ENCODE measurements at places on chromosomes 7 and 10.

GRCh38 chr10:84335516-84335915 is 7.1 kb downstream of the CCSER2 start:
- DNase-seq = no peak

DNA sequence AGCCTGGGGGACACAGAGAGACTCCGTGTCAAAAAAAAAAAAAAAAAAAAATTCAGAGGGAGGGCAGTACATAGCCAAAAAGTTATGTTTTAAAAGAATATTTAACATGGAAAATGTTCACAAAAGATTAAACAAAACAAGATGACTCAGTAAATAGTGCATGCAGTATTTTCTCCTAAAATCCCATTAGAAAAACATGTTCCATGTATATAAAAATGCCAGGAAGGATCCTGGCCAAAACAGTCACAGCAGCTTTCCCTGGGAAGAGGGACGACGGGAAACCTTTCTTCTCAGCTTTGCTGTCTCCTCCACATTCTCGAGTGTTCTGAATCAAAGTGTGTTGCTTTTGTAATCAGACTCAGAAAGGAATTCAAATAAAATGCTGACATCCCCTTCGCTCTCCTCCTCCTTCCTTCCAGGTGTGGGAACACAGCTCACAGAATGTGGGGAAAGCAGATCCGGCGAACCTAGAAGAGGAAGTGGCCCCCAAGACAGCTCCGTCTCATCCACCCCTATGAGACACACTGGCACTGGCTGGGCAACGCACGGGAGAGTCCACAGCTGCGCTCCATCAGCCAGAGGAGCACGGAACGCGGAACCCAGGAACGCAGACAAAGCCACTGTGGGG is 139.4 kb downstream of the MAD1L1 start:
- DNase-seq = no peak

GRCh38 chr7:102079140-102080018 is 207.3 kb upstream of the SH2B2 start:
- no peak for DNase-seq

DNA sequence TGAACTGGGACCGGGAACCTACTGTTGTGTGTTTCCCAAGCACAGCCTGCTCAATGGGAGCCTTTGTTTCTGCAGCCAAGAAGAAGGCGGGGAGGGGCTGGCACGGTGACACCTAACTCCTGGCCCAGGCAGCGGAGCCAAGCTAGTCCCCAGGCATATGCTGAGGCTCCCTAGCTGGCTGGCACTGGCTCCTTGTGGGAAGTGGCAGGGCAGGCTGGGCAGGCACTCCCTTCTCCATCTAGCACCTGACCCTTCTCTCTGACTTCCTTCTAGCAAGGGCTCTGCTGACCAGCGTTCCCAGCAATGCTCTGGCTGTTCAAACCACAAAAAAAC is 325.0 kb downstream of the PLXNA4 start:
- no peak for DNase-seq

GRCh38 chr7:105779856-105780780 is 96.3 kb downstream of the ATXN7L1 start:
- DNase-seq = no peak

DNA sequence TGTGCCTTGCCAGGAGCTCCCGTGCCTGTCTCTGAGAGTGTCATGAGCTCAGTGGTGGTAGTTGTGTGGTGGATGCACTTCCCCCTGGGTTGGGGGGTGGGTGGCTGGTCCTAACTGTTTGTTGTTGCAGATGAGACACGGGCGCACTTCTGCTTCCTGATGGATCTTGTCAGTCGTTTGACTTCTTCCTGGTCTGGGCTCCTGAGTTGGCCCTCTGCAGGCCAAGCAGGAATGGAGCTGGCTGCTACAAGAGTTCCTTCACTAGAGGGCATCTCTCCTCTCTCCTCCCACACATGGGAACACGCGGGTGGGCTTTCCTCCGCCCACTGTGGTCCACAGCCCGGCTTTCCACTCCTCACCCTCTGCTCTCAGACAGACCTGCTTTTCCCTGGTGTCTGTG is 82.0 kb downstream of the BMS1 start:
- peak; percentile 13 for DNase-seq

- no peak for DNase-seq
Measured at GRCh38 chr7:109158246-109158645, 588.6 kb downstream of the DNAJB9 start.

GRCh38 chr7:123692471-123692877 is 36.8 kb downstream of the LMOD2 start:
- DNase-seq = no peak

DNA sequence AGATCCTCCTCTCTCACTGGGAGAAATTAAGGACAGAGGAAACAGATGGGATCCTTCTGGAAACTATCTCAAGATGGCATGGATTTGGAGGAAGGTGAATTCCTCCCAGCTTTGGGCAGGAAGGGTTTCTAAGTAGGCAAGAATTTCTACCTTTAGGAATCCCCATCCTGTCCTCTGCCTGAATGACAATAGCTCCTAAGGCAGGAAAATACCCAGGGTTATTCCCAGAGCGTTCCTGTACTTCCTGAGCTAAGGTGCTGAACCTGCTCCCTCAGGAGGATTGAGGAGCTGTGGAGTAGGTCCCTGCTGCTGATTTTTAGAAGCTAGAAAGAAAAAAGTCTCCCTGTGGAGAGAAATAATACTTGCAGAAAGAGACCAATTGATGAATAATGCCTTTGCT is 568 bp downstream of the MGAM2 start:
- DNase-seq = no peak

GRCh38 chr7:28954946-28955345 is 3.2 kb downstream of the TRIL start:
- DNase-seq = no peak

DNA sequence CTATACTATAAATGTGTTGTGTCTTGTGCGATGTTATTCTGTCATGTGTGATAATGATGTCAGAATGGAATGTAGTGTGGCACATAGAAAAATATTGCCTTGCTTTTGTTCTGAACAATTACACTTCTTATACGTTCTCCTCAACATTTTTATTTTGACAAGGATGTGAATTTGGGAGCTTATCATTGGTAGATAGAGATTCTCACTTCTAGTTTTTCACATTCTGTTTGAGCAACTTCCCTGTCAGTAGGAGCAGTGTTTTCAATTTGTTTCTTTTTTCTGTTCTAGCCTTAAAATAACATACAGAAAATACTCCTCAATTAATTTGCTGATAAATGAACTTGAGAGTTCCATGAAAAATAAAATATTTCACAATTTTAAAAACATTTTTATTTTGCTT is 17.6 kb downstream of the SUN3 start:
- DNase-seq = no peak

GRCh38 chr7:37081436-37081835 is 357.1 kb upstream of the AOAH start:
- DNase-seq = no peak

Data from AML-193 (cell line).